ENCODE measurements at places on chromosomes 2 and 18.
A peak's percentile ranks its signal among the peaks of the same experiment; 100 is the strongest.

- no peak for DNase-seq
Measured at GRCh38 chr2:189570570-189571031, 10.0 kb downstream of the SLC40A1 start.

GRCh38 chr2:199019898-199020507 is 437.7 kb downstream of the SATB2 start:
- DNase-seq = no peak

- DNase-seq = no peak
Measured at GRCh38 chr2:191952515-191953270, 105.8 kb upstream of the CAVIN2 start.

GRCh38 chr2:240481720-240482119 is 46.3 kb downstream of the GPC1 start:
- peak; percentile 7 for DNase-seq

GRCh38 chr2:134621939-134622705 is 96.7 kb downstream of the TMEM163 start:
- DNase-seq = no peak

- no peak for DNase-seq
Measured at GRCh38 chr2:141714496-141714895, 416.3 kb downstream of the LRP1B start.

- DNase-seq = no peak
Measured at GRCh38 chr18:31565345-31565744, 26.3 kb upstream of the TTR start.
